ENCODE measurements at places on chromosomes 5 and 9.

GRCh38 chr5:14167211-14167845 is 24.2 kb downstream of the TRIO start:
- no peak for DNase-seq

GRCh38 chr9:123267481-123268198 is 746 bp downstream of the STRBP start:
- DNase-seq = no peak

GRCh38 chr5:149887622-149888183 is 56.9 kb downstream of the PDE6A start:
- DNase-seq = no peak

- DNase-seq = no peak
Observed at GRCh38 chr5:175133185-175133584, 310.8 kb downstream of the DRD1 start.

- no peak for DNase-seq
Observed at GRCh38 chr9:94713436-94714215, 12.9 kb upstream of the AOPEP start.

DNA sequence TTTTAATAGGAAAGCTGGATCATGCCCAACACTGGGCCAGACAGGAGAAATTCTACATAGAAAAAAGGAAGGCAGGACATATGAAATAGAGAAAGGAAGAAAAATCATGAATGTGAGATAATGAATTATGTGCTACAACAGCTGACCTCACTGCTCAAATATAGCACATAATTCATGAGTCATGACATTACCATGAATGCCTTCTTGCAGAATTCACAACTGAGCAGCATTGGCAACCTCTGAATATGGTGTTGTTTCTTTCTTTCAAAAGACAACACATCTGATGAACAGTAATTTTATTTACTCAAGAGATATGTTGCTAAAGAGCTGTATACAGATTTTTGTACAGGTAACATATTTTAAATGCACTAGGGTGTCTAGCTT is 34.4 kb downstream of the APBA1 start:
- peak; percentile 53 for DNase-seq

- no peak for DNase-seq
Observed at GRCh38 chr5:89297066-89297465, 414.1 kb upstream of the MEF2C start.

GRCh38 chr5:100517301-100517974 is 17.7 kb upstream of the FAM174A start:
- peak; percentile 60 for DNase-seq

DNA sequence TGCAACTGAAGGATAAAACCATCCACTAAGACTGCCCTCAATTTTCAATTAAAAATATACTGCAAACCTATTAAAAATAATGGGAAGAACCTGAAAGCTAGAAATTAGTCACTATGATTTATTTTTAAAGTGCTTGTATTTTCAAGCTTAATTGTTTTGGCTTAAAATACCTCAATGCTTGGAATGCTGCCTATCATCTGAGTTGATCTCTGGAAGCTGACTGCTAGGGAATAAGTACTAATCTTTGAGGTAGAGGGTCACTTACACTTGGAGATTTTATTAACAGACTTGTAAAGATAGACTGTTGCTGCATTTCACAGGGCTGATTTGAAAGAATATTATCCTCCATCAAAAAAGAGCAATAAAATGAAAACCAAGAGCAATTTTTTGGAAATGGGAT is 6.2 kb downstream of the PCSK1 start:
- no peak for DNase-seq

GRCh38 chr5:14184082-14184481 is 40.9 kb downstream of the TRIO start:
- no peak for DNase-seq

- DNase-seq = no peak
Observed at GRCh38 chr5:152470167-152470566, 65.1 kb upstream of the NMUR2 start.

- DNase-seq = no peak
Observed at GRCh38 chr9:114002271-114002985, 75.7 kb downstream of the AMBP start.

- DNase-seq = no peak
Observed at GRCh38 chr5:113495422-113495841, 7.2 kb upstream of the MCC start.

DNA sequence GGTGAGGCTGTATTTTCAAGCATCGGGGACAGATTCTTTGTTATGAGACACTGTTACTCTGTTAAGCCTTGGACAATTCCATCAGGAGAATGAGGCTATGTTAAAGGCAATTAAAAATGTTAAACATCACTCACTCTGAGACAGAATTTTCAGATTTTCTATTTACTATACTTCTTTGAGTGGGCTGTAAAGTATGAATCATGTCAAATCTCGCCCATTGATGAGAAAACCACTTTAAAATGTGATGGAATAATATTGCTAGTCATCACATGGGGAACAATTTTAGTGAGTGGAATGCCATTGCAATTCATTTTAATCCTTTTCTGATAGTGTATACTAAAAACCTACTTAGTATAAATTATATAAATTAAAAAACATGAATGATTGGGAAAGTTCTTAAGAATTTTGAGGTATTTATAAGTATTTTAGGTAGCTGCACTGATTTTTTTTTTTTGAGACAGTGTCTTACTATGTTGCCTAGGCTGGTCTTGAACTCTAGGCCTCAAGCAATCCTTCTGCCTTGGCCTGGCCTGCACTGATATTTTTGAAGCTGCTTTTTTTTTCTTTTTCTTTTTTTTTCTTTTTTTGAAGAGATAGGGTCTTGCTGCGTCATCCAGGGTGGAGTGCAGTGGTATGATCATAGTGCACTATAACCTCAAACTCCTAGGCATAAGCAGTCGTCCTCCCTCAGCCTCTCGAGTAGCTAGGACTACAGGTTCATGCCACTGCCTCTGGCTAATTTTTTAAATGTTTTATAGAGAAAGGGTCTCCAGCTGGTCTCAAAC is 73.2 kb downstream of the KIAA1958 start:
- no peak for DNase-seq

GRCh38 chr5:10335711-10336470 is 17.6 kb upstream of the MARCHF6 start:
- DNase-seq = no peak
